Central memory CD8-positive, alpha-beta T cell (primary cell): ENCODE measurements at places on chromosomes 16 and 17.
A peak's percentile ranks its signal among the peaks of the same experiment; 100 is the strongest.

DNA sequence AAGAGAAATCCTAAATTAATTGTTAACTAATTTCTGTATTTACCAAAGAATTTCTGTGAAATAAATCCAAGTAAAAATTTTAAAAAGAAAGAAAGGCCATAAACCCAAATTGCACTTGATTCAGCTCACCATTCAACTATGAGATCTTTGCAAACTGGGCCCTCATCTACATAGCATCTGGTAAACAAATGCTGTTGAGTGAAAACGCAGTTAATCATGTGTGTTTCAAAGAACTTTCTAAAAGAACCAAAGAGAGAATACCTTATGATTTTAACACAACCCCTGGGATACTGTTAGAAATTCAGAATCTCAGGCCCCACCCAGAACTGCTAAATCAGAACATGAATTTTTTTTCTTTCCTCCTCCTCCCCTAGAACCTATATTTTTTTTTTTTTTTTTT is 16.6 kb downstream of the CRLF3 start:
- H3K27me3 ChIP-seq: no peaks in the 10 kb centered on the region
- H3K36me3 ChIP-seq: peaks cover 31% of the 10 kb centered on the region
- peak overlapping the region; percentile 74 for H3K4me3 ChIP-seq
- peaks cover 43% of the 10 kb centered on the region for H3K4me1 ChIP-seq
- DNase-seq: no peak

- peaks cover 41% of the 10 kb centered on the region for H3K4me1 ChIP-seq
- H3K27ac ChIP-seq: no peak overlapping the region
- H3K4me3 ChIP-seq: no peak overlapping the region
- no peak for DNase-seq
- H3K27me3 ChIP-seq: no peaks in the 10 kb centered on the region
These were observed 67.4 kb downstream of the MAP2K4 start for GRCh38 chr17:12088035-12088434.

DNA sequence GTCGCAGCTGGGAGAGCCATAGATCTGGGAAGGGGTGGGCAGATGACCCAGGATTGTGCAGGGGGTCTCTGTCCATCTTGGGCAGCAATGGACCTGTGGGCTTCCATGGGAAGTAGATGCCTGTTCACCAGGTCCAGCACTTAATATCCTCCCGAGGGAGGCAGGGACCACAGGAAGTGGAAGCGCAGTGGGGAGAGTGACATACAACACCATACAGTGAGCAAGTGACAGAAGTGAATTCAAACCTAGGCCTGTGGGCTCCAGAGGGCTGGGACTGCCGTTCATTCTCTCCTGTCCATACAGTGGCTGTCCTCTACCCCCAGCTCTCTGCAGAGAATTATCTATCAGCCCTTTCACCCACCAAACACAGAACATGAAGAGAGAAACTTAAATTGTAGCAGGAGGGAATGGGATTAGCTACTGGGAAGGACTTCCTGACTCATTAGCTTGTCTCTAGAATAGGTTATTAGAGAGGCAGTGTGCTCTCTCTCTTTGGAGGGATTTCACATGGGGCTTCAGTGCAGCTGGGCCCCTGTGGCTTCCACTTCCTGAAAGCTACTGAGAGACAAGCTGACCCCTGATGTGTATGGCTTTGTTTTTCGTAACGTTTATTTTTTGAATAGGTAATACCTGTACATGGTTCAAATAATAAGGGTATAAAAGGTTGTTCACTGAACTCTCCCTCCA is 13.1 kb upstream of the SEZ6 start:
- peaks cover 10% of the 10 kb centered on the region for H3K4me1 ChIP-seq
- H3K36me3 ChIP-seq: no peaks in the 10 kb centered on the region
- no peak for DNase-seq

DNA sequence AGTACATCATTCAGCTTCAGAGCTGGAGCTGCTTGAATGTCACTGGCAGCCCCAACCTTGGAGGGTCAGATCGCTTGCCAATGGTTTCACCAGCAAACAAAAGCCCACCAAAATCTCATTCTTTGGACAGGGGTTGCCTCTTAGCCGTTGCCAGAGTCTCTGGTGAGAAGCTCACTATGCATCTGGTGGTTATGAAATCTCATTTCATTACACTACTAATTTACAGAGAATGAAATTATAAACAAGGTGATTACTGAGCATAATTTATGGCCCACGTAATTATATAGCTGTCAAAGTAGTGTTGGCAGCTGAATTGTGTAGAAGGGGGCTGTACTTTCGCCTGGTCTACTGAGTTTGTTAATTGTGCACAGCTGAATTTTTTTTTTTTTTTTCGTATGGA is 688.9 kb upstream of the KIF2B start:
- no peaks in the 10 kb centered on the region for H3K27me3 ChIP-seq
- H3K4me3 ChIP-seq: no peak overlapping the region
- no peak for DNase-seq
- no peak overlapping the region for H3K27ac ChIP-seq
- H3K4me1 ChIP-seq: no peaks in the 10 kb centered on the region
- no peaks in the 10 kb centered on the region for H3K36me3 ChIP-seq

DNA sequence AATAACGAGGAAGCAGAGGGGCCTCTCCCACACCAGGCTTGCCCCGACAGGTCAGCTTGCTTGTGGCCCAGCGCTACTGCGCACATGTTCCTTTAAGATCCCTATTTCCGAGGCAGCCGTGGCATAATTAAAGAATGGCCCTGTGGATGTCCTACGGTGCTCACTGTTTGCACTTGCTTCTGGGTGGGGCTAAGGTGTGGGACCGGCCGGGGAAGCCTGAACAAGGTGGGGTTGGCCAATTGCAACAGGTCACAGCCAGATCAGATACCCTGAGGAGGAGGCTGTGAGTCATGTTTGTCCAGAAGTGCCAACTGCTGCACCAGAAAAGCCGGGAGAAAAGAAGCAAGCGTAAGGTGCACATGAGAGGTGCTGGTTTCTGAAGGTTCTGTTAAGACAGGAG is 158.5 kb upstream of the CACNG5 start:
- DNase-seq: no peak
- peaks cover 2% of the 10 kb centered on the region for H3K36me3 ChIP-seq
- H3K4me1 ChIP-seq: peaks cover 16% of the 10 kb centered on the region
- H3K4me3 ChIP-seq: no peak overlapping the region
- H3K27me3 ChIP-seq: no peaks in the 10 kb centered on the region

DNA sequence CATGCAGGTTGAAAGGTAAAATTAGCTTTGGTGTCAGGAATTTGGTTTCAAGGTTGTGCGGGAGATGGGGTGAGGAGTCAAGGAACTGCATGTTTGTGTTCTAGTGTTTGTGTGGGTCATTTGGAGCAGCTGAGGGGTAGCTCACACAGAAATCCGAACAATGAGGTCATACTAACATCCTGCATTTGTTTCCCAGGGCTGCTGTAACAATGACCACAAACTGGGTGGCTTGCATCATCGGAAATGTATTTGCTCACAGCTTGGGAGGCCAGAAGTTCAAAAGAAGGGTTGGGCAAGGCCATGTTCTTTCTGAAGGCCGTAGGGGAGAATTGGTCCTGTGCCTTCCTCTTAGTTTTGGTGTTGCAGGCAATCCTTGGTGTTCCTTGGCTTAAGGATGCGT is 287.4 kb downstream of the HAPSTR1 start:
- no peak overlapping the region for H3K27ac ChIP-seq
- no peak for DNase-seq
- H3K36me3 ChIP-seq: peaks cover 1% of the 10 kb centered on the region
- no peaks in the 10 kb centered on the region for H3K4me1 ChIP-seq
- no peaks in the 10 kb centered on the region for H3K27me3 ChIP-seq

GRCh38 chr16:70702624-70703023 is 16.8 kb upstream of the MTSS2 start:
- no peak overlapping the region for H3K27ac ChIP-seq
- DNase-seq: no peak
- H3K36me3 ChIP-seq: peaks cover 5% of the 10 kb centered on the region
- H3K27me3 ChIP-seq: no peaks in the 10 kb centered on the region
- no peak overlapping the region for H3K4me3 ChIP-seq

DNA sequence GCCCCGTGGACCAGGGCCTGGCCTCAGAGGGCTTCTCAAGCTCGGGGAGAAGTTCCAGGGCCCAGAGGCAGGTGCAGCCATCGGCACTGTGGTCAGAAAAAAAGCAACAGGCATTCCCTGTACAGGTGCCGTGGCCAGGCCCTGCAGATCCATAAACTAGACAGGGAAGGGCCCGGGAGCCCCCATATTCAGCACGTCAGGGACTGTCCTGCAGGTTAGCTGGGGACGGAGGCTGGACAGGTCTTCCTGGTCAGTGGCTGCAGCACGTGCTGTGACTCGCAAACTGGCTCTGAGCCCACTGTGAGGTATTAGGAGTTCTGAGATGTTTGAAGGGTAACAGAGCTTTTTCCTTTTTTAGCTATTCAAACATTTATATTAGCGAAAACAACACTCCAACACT is 15.0 kb upstream of the C16orf95 start:
- H3K27me3 ChIP-seq: no peaks in the 10 kb centered on the region
- no peak overlapping the region for H3K27ac ChIP-seq
- H3K4me1 ChIP-seq: peaks cover 4% of the 10 kb centered on the region
- peaks cover 12% of the 10 kb centered on the region for H3K36me3 ChIP-seq
- no peak overlapping the region for H3K4me3 ChIP-seq
- DNase-seq: no peak
